ENCODE measurements at places on chromosomes 2 and 18.

DNA sequence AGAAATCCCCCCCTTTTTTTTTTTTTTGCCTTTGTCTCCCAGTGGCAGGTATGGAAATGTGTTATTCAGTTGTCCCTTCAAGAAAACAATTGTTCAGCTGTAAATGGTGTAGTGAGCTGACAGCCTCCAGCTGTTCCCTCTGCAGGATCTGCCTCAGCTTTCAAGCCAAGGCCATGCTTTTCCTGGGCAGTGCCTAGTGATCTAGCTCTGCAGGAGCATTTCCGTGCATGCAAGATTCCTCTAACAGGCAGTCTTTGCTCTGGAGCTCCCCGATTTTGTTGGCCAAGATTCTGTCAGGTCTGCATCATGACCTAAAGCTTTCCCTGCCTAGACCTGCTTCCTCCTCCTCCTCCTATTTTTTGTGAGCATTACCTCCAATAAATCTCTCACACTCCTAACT lies 300.7 kb upstream of the UBE2E3 start:
- DNase-seq: no peak

DNA sequence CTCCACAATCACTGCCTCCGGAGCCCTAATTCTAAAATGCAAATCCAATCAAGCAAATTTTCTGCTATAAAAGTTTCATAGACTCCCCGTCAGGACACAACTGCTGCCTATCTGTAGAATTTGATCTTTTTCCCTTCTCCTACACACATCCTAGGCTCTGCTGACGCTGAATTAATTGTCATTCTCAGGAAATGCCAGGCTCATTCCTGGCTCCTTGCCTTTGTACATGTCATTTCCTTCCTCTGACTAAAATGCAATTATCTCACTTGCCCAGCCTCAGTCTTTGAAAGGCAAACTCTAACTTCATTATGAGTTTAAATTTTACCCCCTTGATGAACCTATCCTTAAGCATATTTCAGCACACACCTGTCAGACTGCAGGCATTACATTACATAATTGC lies 844.9 kb upstream of the CRIM1 start:
- DNase-seq: no peak

- DNase-seq: no peak
Observed at GRCh38 chr2:110667071-110667470, 10.8 kb downstream of the BUB1 start.

- no peak for DNase-seq
Observed at GRCh38 chr2:10477443-10478297, 29.5 kb upstream of the ODC1 start.

GRCh38 chr2:38290332-38290731 lies 86.7 kb downstream of the ATL2 start:
- DNase-seq: no peak

GRCh38 chr2:205020673-205021072 lies 475.4 kb downstream of the PARD3B start:
- no peak for DNase-seq

DNA sequence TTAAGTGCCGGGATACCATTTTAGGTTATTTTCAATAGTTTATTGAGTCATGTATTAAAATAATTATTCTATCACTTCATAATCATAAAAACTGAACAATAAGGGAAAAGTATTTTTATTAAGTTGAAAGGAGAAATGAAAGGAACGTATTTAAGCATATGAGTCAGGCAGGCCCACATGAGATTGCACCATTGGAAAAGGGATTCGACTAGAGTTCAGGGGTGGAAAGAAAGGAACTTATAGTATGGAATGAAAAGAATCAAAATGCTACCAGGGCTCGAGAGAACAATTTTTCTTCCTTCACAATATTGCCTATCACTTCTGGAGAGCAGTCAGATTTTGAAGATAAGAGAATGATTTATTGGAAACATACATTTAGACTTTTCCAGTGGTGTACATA lies 516.5 kb upstream of the NETO1 start:
- DNase-seq: no peak

- no peak for DNase-seq
Observed at GRCh38 chr18:41004324-41004723, 950.7 kb upstream of the PIK3C3 start.

- DNase-seq: no peak
Observed at GRCh38 chr2:44836174-44836573, 105.3 kb upstream of the SIX3 start.

DNA sequence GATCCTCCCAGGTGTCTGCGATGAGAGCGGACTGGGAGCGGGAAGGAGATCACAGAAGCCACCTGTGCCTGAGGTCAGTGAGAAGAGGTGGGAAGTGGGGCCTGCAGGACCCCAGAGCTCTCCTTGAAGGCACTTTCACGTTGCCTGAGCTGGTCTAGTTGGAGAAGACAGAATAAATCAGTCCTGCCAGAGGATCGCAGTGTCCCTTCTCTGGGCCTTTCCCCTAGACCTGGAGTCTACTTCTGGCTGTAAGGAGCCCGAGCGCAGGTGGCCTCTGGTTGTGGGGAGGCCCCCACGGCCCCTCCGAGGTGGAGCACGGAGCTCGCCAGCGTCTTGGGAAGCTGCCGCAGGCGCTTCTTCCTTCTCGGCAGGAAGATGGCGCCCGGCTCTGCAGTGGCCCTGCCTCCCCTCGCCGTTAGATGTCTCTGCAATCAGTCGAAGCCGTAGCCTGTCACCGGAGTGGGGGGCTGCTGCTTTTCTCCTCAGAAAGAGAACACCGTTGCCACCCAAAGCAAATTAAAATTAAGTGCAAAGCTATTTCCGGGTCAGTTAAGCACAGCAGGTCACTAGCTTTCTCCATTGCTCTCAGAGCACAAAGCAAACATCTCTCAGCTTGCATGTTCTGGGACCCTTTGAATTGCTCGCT lies 212.0 kb upstream of the MYT1L start:
- no peak for DNase-seq
